GM23338 (cell line): ENCODE measurements at places on chromosomes 6 and 20. TPM values are rescaled to one million over a fixed set of nuclear protein-coding genes. Genes with fewer than 3 reads are reported as not detected.

GRCh38 chr6:84762220-84763002, 2.0 kb downstream of the TBX18 start:
- peak; percentile 67 for DNase-seq

- DNase-seq: no peak
Observed at GRCh38 chr20:20856306-20856705, 143.9 kb upstream of the RALGAPA2 start.

DNA sequence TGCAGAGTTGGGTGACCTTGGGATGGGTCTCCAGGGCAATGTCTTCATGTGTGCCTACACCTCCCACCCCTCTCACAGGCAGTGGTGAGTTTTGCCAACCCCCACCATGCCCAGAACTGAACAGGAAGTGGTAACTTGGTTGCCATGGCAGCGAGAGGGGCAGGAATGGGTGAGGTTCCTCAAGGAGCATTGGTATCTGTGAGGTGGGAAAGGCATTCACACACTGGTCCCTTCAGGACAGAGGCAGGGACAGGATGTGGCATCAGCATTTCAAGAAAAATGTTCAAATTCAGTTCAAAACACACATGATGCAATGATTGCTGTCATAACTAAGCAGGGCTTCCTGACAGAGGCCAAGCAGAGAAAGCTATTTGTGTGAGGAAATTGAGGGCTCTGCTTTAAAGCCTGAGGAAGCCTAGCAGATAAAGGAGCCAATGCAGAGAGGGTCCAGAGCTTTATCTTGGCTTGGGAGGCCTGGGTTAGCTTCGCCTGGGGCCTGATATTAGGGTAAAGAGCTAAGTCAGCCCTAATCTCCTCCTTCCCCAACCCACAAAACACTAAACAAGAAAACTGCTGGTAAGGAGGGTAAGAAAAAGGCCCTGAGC, 551 bp downstream of the TREML2 start:
- DNase-seq: peak; percentile 35

DNA sequence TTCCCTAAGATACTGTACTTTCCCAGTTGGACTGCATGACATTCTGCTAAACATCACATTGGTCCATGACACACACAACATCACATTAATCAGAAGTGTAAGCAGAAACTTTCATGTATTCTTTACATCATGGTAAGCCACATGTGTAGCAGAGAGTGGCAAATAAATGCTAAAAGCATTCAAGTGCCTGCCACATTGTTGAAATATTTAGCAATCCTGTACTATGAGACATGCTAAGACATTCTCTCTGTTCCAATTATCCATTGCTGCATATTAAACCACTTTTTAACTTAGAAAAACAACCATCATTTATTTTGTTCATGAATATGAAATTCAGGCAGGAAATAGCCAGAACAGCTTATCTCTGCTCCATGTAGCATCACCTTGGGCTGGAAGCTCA, 207.7 kb upstream of the GJE1 start:
- DNase-seq: no peak

DNA sequence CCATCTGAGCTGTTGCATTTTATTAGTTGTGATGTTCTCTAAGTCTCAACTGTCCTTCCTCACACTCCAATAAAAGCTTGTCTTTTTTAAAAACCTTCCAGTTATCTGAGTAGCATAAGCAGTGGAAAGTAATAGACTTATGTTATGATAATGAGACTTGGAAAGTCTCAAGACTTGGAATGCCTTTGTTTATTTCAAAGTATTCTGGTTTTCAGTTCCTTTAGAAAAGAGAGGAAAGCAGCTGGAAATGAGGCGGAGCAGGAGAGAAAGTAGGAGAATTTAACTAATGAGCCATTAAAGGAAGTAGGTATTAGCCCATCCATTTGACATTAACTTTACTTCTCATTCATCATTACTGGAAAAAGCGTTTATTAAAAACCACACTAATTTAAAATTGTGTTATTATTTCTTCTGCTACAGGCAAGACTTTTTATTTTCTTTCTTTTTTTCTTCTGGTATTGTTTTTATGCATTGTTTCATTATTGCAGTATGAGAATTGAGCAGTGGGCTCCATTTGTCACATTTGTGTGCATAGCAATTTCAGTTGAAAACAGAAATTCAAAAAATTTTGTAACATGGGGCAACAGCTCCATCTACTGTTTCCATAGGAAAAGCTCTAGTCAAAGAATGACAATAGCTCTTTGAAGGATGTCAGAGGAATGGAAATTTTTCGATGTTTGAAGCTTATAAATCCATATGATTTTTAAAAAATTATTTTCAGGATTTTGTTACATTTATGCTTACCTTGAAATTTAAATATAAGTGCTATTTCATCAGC, 194.8 kb downstream of the COL9A1 start:
- DNase-seq: peak; percentile 57

DNA sequence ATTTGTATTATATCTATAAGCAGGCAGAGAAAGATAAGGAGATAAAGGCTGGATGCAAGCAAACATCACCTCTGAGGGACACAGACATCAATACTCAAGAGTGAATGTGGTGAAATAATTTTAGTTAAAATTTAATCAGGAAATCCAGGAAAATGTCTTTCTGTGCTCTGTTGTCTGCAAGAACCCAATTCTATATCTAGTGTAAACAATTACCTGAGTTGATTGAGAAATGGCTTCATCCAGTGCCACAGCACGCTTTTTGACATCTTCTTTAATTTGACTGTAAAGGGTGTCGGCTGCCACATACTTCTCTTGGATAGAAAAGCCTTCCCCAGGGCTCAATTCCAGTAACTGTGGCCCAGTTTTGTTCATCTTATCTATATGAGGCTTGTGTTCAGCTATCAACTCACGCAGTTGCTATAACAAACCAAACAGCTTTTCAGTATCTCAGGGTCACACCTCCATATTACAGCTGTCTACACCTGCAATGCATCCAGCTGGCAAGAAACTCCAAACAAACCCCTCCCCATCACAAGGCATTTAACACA, 131.6 kb downstream of the DST start:
- no peak for DNase-seq

DNA sequence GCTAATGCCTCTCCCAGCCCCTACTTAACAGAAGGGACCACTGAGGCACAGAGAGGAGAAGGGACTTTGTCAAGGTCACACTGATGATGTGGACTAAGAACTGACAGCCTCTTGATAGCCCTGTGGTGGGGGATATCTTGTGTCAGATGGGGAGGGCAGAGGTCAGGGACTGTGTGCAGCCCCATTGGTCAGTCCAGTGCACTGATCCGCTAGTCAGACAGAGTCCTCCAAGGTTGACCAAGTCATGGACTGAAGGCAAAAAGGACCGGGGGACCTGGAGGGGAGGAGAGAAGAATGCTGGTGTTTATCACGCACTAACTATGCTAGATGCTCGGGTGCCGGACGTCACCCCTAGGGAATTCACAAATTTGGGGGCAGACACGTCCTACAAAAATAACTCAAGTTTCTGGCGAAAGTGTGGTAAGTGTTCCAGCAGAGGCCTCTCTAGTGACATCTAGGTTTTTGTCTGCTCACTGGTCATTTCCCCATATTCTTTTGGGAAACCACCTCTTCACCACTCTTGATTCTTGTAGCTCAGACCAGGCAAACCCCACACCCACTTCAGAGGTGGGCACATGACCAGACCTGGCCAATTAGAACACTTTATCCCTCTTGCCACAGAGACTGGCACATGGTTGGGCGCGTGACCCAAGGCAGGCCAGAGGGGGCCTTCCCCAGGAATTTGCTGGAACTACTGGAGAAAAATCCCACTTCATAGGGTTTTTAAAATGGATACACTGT, 21.0 kb downstream of the TCF15 start:
- peak; percentile 54 for DNase-seq

GRCh38 chr6:68086199-68086598, 548.9 kb upstream of the ADGRB3 start:
- no peak for DNase-seq

DNA sequence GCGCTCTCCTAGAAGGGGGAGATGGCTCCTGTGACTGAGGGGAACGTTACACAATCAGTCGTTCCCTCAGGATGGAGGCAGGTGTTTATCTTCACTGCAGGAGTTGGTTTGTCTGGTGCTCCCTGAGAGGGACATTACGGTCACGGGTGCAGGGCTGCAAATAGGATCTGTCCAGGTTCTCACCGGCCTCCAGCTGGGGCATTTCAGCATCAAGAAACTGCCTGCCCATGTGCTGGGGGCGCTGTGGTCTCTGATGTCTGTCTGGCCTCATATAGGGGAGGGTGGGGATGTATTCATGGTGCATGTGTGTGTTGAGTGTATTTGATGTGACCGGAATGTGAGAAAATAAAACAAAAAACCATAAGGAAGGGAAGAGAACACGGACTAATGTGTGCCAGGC, 77.1 kb downstream of the TBC1D7 start:
- DNase-seq: no peak

PSMB1 gene
- 357 and 388 TPM in 2 replicates for total RNA-seq

CAPN11 gene
- 1.2 and 1.7 TPM in 2 replicates for total RNA-seq
